Nephron progenitor cell (in vitro differentiated cells): ENCODE measurements at places on chromosomes 4 and X.

DNA sequence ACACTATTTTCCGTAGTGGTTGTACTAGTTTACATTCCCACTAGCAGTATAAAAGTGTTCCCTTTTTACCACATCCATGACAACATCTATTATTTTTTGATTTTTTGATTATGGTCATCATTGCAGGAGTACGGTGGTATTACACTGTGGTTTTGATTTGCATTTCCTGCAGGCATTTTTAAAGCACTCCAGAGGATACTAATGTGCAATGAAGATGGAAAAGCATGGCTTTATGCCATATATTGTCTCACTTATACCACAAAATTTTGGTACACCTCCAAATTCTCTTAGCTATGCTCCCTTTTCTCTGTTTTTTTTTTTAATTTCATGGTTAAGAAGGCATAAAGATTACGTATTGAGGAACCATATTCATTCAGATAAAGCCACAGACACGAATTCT is 35.1 kb upstream of the NPY2R start:
- H3K27ac ChIP-seq, result no peak overlapping the region
- H3K36me3 ChIP-seq, result no peaks in the 10 kb centered on the region
- peaks cover 3% of the 10 kb centered on the region for H3K27me3 ChIP-seq
- DNase-seq, result no peak
- no peaks in the 10 kb centered on the region for H3K4me1 ChIP-seq

DNA sequence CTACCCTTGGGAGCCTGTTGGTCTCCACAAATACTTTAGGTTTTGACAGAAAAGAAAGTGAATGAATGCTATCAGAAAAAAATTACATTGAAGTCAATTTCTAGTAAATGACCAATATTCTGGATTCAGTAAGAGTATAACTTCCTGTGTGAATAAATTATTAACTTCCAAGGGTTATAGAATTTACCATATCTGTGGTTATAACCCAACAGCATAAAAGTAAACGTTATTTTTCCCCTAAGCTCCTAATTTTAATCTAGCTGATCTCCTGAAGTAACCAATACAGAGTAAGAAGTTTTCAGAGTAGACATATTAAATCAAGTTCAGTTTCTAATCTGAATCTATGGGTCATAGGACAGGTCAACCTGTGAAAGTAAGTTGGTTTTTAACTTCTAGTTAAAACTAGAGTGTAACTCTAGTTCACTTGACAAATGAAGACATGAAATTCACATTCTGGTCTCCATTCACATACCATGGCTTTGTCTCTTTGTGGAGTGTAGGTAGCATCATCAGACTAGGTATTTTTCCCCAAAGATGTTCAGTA is 22.8 kb downstream of the DTHD1 start:
- H3K27me3 ChIP-seq, result peaks cover 5% of the 10 kb centered on the region
- no peak for DNase-seq
- H3K27ac ChIP-seq, result no peak overlapping the region
- H3K4me1 ChIP-seq, result no peaks in the 10 kb centered on the region

DNA sequence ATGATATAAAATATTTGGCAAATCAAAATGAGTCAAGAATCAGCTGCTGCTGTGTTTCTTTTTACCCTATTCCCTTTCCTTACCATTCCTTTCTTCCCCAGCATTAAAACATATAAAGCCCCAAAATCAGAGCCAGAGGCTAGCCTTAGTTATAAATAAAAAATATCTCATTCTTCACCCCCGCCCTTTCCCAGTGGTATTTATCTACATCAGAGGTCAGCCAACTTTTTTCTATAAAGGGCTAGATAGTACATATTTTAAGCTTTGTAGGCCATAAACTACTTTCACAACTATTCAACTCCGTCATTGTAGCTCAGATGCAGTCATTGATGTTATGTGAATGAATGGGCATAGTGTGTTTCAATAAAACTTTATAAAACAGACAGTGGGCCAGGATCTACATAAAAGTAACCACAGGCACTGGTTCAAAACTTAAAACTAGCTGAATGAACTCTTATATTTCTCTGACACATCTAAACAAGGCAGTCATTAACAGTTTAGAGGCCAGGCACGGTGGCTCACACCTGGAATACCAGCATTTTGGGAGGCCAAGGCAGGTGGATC is 30.5 kb upstream of the TCEANC start:
- peaks cover 16% of the 10 kb centered on the region for H3K27me3 ChIP-seq
- no peaks in the 10 kb centered on the region for H3K4me1 ChIP-seq
- no peaks in the 10 kb centered on the region for H3K36me3 ChIP-seq
- no peak for DNase-seq

GRCh38 chr4:151931563-151931962 is 170.8 kb upstream of the GATB start:
- H3K27me3 ChIP-seq, result peaks cover 12% of the 10 kb centered on the region
- peaks cover 15% of the 10 kb centered on the region for H3K4me1 ChIP-seq
- no peak overlapping the region for H3K27ac ChIP-seq
- no peak for DNase-seq

DNA sequence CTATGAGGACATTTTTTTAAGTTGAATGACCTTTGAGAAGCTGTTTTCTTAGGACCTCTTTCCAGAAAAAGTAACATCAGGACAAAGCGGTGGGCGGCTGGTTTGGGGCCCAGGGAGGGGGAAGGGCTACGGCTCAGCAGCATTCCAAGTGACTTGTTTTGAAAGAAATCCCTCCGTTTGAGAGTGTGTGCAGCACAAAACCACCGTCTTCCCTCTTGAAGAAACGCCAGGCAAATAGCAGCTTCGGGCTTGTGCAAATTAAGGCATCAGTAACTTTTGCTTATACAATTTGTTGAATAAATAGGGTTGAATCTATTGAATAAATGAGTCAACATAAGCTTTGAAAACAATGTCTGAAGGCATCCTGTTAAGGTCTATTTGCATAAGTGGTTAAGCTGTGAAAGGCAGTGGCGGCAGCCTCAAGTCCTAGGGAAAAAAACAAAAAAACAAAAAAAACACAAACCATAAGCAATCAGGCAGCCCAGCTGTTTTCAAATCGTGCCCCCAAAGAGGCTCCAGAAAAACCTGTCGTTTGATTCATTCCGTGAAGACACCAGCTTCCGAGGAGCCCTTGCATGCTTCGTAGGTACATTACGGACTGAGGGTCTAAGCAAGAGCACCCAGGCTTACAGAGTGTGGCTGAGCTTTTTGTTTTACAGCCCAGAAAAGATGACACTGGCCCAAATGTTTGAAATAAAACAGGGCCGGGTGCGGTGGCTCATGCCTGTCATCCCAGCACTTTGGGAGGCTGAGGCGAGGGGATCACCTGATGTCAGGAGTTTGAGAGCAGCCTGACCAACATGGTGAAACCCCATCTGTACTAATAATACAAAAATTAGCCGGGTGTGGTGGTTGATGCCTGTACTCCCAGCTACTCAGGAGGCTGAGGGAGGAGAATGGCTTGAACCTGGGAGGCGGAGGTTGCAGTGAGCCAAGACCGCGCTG is 103.7 kb downstream of the CRLF2 start:
- peaks cover 69% of the 10 kb centered on the region for H3K27me3 ChIP-seq
- DNase-seq, result no peak
- peak overlapping the region; percentile 35 for H3K4me3 ChIP-seq

DNA sequence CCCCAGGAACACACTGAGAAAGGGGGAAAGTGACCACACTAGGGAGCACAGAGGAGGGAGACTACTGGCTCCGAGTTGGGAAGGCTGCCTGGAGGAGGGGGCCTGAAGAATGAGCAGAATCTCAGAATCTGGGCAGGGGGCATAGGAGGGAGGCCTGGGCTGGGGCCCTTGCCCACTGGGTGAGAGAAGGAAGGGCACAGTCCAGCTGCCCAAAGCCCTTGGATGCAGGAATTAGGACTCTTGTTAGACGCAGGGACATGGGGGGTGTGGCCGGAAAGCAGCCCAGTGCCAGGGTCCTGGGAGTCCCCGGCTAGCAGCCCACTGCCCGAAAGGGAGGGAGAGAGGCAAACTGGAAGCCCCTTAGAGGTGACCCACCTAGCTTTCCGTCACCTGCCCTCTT is 1.9 kb upstream of the DUSP9 start:
- peaks cover 58% of the 10 kb centered on the region for H3K27me3 ChIP-seq
- H3K4me1 ChIP-seq, result peaks cover 21% of the 10 kb centered on the region
- no peaks in the 10 kb centered on the region for H3K36me3 ChIP-seq
- no peak overlapping the region for H3K4me3 ChIP-seq
- DNase-seq, result no peak

- no peak for DNase-seq
- H3K4me3 ChIP-seq, result no peak overlapping the region
- no peak overlapping the region for H3K27ac ChIP-seq
- peaks cover 3% of the 10 kb centered on the region for H3K36me3 ChIP-seq
These were observed 42.0 kb upstream of the PGRMC2 start for GRCh38 chr4:128329638-128330037.

- H3K4me1 ChIP-seq, result no peaks in the 10 kb centered on the region
- no peaks in the 10 kb centered on the region for H3K27me3 ChIP-seq
- no peak overlapping the region for H3K27ac ChIP-seq
These were observed 66.4 kb downstream of the DIPK2B start for GRCh38 chrX:45134315-45134731.

- no peak overlapping the region for H3K27ac ChIP-seq
- peaks cover 13% of the 10 kb centered on the region for H3K27me3 ChIP-seq
- DNase-seq, result no peak
These were observed 5.6 kb upstream of the KLHL2 start for GRCh38 chr4:165201806-165202205.

DNA sequence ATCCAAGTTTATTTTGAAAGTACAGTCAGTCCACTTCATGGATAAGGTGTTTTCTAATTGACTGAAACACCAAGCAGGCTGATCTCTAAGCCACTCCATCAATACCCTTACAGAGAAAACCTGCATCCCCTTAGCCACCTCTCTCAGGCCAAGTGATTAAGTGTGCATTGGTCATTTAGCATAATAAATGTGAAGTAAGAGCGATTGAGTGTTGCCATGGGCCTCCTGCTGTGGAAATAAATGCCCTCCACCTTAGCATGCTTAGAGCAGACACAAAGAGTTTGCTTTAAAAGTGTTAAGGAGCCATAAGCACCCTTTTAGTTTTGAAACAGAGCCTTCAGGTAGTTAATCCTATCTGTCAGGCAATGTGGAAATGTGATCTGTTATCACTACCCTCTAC is 386.5 kb downstream of the GPAT3 start:
- no peaks in the 10 kb centered on the region for H3K36me3 ChIP-seq
- no peak overlapping the region for H3K27ac ChIP-seq
- H3K4me3 ChIP-seq, result no peak overlapping the region
- no peak for DNase-seq
- peaks cover 6% of the 10 kb centered on the region for H3K4me1 ChIP-seq

DNA sequence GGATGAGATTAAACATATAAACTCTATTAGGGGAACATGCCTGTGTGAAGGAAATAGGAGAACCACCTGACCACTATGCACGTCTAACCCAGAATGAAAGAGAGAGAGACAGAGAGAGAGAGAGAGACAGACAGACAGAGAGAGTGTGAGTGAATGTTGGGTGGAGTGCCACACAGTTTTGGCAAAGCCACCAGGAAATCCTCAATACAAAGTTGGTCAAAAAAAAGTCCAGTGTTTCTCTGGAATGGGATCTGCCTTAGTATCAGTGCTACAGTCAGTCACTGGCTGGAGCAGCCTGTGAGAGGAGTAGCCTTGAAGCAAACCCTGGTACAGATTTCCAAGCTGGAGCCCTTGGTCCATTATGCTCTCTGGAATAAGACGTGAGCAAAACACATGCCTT is 91.7 kb downstream of the GC start:
- peaks cover 3% of the 10 kb centered on the region for H3K27me3 ChIP-seq

GRCh38 chr4:83390944-83391343 is 56.3 kb upstream of the HPSE start:
- no peak for DNase-seq
- no peak overlapping the region for H3K4me3 ChIP-seq
- H3K27ac ChIP-seq, result no peak overlapping the region
- peaks cover 56% of the 10 kb centered on the region for H3K4me1 ChIP-seq
- peaks cover 10% of the 10 kb centered on the region for H3K27me3 ChIP-seq

GRCh38 chr4:106109929-106110328 is 206.1 kb downstream of the TBCK start:
- H3K36me3 ChIP-seq, result peaks cover 100% of the 10 kb centered on the region
- H3K4me1 ChIP-seq, result no peaks in the 10 kb centered on the region
- no peak overlapping the region for H3K27ac ChIP-seq
- no peak for DNase-seq

GRCh38 chr4:87031920-87032319 is 97.1 kb downstream of the AFF1 start:
- peaks cover 4% of the 10 kb centered on the region for H3K36me3 ChIP-seq
- peaks cover 5% of the 10 kb centered on the region for H3K4me1 ChIP-seq
- no peak overlapping the region for H3K4me3 ChIP-seq
- H3K27ac ChIP-seq, result no peak overlapping the region
- H3K27me3 ChIP-seq, result no peaks in the 10 kb centered on the region

DNA sequence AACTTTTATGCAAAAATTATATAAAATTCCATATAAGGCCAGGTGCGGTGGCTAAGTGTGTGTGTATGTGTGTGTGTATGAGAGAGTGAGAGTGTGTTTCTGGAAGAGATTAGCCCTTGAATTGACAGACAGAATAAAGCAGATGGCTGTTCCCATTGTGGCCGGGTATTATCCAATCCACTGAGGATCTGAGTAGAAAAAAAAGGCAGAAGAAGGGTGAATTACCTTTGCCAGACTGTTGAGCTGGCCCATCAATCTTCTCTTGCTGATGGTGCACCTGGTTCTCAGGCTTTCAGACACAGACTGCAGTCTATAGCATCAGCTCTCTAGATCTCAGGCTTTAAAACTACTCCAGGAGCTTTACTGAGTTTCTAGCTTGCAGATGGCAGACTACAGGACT is 92.2 kb upstream of the SLIT2 start:
- H3K27me3 ChIP-seq, result peaks cover 4% of the 10 kb centered on the region
- no peak overlapping the region for H3K4me3 ChIP-seq
- H3K27ac ChIP-seq, result no peak overlapping the region

- peaks cover 4% of the 10 kb centered on the region for H3K4me1 ChIP-seq
- peaks cover 18% of the 10 kb centered on the region for H3K36me3 ChIP-seq
- no peak overlapping the region for H3K27ac ChIP-seq
- H3K4me3 ChIP-seq, result no peak overlapping the region
- no peak for DNase-seq
These were observed 92.5 kb downstream of the FAM13A start for GRCh38 chr4:88964450-88964849.

DNA sequence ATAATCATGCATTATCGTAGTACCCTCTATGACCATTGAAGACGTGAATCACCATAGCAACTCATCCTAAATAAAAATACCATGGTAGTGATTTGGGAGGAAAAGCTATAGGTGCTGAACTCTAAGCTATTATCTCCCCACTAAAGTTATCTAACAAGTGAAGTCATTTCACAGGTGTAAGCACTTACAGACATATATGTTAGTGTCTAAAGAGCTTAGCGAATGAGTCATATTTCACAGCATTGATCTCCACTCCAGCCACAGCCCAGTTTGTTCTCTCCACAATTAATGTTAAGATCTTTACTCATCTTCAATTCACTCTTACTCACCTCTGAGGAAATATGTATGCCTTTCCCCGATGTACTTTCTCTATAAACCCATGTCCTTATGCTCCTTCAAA is 57.0 kb downstream of the DCAF8L1 start:
- no peak overlapping the region for H3K4me3 ChIP-seq
- no peak for DNase-seq
- H3K27me3 ChIP-seq, result peaks cover 3% of the 10 kb centered on the region
- no peak overlapping the region for H3K27ac ChIP-seq
- no peaks in the 10 kb centered on the region for H3K4me1 ChIP-seq

- no peak for DNase-seq
- H3K36me3 ChIP-seq, result no peaks in the 10 kb centered on the region
- H3K27ac ChIP-seq, result no peak overlapping the region
- peaks cover 24% of the 10 kb centered on the region for H3K4me1 ChIP-seq
- H3K4me3 ChIP-seq, result no peak overlapping the region
- peaks cover 2% of the 10 kb centered on the region for H3K27me3 ChIP-seq
These were observed 73.2 kb downstream of the HTRA3 start for GRCh38 chr4:8342651-8343261.
